CD4-positive, alpha-beta T cell treated with Interleukin-17A for 1 hour (primary cell): ENCODE measurements at places on chromosomes 6 and 20.
A peak's percentile ranks its signal among the peaks of the same experiment; 100 is the strongest.

GRCh38 chr20:33787253-33787891, 23.8 kb upstream of the CHMP4B start:
- DNase-seq: no peak

DNA sequence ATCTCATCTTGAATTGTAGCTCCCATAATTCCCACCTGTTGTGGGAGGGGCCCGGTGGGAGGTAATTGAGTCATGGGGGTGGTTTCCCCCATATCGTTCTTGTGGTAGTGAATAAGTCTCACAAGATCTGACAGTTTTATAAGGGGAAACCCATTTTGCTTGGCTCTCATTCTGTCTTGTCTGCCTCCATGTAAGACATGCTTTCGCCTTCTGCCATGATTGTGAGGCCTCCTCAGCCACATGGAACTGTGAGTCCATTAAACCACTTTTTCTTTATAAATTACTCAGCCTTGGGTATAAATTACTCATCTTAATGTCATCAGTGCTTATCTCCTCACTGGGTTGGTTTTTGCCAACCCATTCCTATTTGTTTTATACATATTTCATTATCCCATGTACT, 142.0 kb upstream of the GMDS start:
- no peak for DNase-seq

GRCh38 chr6:135121434-135121833, 59.7 kb upstream of the MYB start:
- DNase-seq: no peak

DNA sequence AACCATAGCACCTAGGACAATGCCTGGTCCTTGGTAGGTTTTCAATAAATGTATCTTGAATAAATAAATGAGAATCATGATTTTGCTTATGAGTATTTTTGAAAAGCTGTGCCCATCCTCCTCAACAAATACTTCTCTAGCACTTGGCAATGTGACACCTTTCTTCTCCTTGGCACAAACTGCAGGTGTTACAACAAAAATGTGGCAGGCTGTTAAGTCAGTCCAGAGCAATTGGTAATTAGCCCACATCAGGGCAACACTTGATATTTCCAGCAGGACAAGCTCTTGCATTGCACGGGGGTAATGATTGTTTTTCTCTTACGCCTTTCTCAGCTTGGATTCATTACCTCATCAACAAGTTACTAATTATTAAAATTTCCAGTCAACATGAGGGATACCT, 31.6 kb upstream of the SNX9 start:
- DNase-seq: no peak

DNA sequence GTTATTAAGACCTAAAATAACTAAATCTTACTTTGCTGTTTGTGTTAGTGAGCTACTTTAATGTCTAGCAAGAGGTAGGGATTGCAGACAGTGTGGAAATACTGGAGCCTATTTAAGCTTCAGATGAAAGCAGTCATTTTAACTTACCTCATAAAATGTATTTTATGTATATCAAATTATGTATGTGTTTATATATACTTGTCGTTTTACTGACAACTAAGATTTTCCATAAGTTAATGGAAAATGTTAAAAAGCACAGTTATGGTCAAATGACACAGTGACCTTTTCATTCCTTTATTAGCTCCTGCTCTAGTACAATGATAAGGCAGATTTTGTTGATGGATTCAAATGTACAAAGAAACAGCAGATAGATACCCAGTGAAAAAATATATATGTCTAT, 34.6 kb downstream of the QKI start:
- DNase-seq: no peak

DNA sequence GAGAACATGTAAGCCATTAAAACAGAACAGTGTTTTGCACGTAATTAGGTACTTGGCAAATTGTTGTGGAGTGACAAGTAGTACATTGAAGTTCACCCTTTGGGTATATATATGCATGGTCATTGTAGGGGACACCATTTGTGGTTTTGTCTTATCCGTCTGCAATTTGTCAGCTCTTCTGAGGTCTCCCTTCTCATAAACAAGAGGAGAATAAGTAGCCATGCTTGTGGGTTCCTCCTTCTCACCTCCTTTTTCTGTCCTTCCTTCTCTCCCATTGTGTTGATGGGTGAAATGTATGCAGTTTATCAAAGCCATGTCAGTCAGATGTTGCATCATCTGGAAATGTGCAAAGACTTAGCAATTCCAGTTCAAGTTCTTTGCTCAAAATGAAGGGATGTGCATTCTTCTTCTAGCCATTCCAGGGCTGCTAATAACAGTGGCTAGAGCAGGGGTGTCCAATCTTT, 70.9 kb downstream of the QKI start:
- DNase-seq: no peak

- no peak for DNase-seq
These were observed 12.5 kb upstream of the RANBP9 start for GRCh38 chr6:13724182-13724581.

GRCh38 chr20:45311589-45312211, 3.6 kb upstream of the MATN4 start:
- peak; percentile 45 for DNase-seq

GRCh38 chr6:27139756-27140579, 107.5 kb upstream of the PRSS16 start:
- DNase-seq: no peak

- no peak for DNase-seq
These were observed 9.1 kb downstream of the PAX1 start for GRCh38 chr20:21714297-21715192.

DNA sequence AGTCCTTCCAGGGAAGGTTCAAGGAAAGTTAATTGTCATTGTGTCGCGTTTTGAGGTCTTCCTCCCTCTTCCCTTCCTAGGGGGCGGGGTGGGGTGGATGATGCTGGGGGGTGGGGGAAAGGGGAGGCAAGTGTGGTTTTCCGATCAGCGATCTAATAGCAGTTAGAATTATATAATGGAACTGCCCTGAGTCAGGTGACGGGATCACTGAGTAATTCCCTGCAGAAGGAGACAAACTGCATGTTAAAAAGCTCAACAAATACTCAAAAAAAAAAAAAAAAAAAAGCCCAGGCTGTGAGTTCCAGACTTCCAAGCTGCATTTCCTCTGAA, 240.4 kb downstream of the PHACTR1 start:
- no peak for DNase-seq

DNA sequence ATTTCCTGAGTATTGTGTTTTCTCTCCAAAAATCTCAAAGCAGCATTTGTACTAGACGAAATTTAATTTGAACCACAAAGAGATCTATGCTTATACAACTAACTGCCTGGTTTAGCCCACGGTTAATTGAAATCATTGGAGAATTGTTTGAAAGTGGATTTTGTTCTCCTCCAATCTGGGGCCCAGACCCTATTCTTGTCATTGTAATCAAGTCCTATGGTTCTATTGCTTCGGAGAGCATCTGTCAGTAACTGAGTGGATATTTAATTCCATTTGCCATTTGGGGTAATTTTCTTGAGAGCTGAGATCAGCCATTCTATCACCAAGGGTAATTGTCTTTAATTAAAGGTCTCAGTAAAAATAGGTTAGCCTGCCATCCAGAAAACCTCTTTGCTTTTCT, 117.0 kb upstream of the KCNG1 start:
- DNase-seq: no peak

DNA sequence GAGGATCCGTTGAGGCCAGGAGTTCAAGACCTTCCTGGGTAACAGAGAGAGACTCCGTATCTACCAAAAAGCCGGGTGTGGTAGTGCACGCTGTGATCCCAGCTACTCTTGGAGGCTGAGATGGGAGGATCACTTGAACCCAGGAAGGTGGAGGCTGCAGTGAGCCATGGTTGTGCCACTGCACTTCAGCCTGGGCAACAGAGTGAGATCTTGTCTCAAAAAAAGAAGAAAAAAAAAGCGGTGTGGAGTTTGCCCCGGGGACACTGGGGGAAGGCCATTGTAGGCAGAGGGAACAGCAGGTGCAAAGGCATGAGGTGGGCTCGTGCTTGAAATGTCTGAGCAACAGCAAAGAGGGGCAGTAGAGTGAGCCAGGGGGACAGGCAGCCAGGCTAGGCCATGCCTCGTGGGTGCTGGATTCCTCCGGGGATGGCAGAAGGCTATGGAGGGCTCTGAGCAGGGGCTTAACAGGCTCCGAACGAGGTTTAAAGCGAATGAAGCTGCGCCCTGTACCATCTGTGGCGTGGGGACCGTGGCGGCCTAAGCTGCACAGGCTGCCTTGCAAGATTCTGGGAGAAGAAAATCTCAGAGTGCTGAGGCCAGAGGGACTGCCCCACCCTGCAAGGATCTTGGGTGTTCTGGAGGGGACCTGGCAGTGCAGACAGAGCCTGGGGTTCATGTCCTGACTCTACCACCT, 36.9 kb upstream of the NOL4L start:
- no peak for DNase-seq

DNA sequence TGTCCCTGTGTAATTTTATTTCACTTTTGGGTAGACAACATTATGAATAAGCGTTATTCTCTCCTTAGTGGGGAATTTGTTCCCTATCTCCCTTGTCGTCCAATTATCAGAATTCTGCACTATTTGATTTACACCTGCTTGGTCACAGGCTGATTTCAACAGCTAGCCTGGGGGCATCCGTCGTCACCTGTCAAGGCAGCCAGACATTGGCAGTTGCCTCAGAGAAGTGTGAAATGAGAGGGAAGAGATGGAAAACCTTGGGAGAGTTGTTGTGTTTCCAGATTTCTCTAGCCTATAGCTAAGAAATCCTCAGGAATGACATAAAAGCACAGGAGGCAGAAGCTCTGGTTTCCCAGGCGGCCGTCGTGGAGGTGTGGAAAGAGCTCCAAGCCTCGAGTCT, 891 bp upstream of the GHRH start:
- no peak for DNase-seq

- peak; percentile 91 for DNase-seq
These were observed 22.7 kb upstream of the RNF24 start for GRCh38 chr20:4038047-4038459.

GRCh38 chr6:111030008-111031007, 48.5 kb downstream of the RPF2 start:
- DNase-seq: no peak

- DNase-seq: no peak
These were observed 120.8 kb upstream of the MTHFD1L start for GRCh38 chr6:150744522-150745260.

- no peak for DNase-seq
These were observed 31.8 kb downstream of the CDH22 start for GRCh38 chr20:46276531-46276930.

- no peak for DNase-seq
These were observed 3.6 kb upstream of the CSTL1 start for GRCh38 chr20:23435626-23436539.

- no peak for DNase-seq
These were observed 10.6 kb downstream of the ARMH2 start for GRCh38 chr6:24788031-24788665.

GRCh38 chr6:125519367-125519766, 217.6 kb upstream of the HDDC2 start:
- DNase-seq: no peak

GRCh38 chr6:62298745-62299392, 12.8 kb upstream of the KHDRBS2 start:
- no peak for DNase-seq

DNA sequence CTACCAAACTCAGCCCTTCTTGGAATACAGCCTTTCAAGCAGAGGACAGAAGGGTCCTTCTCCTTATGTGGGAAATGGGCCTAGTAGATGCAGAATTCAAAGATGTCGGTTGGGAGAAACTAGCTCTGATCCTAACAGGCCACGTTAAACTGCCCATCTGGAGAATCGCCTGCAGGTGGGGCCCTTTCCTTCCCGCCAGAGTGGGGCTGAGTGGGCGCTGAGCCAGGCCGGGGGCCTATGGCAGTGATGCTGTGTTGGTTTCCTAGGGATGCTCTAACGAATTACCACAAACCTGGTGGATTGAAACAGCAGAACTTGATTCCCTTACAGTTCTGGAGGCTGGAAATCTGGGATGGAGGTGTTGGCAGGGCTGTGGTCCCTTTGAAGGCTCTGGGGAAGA, 9.1 kb downstream of the MAPK13 start:
- peak; percentile 25 for DNase-seq

GRCh38 chr20:1328680-1329330, at the start of gene SDCBP2:
SDCBP2 (minus strand) TSS chr20:1329139; CDS start chr20:1320416, 8,723 bp downstream.
- DNase-seq: no peak

DNA sequence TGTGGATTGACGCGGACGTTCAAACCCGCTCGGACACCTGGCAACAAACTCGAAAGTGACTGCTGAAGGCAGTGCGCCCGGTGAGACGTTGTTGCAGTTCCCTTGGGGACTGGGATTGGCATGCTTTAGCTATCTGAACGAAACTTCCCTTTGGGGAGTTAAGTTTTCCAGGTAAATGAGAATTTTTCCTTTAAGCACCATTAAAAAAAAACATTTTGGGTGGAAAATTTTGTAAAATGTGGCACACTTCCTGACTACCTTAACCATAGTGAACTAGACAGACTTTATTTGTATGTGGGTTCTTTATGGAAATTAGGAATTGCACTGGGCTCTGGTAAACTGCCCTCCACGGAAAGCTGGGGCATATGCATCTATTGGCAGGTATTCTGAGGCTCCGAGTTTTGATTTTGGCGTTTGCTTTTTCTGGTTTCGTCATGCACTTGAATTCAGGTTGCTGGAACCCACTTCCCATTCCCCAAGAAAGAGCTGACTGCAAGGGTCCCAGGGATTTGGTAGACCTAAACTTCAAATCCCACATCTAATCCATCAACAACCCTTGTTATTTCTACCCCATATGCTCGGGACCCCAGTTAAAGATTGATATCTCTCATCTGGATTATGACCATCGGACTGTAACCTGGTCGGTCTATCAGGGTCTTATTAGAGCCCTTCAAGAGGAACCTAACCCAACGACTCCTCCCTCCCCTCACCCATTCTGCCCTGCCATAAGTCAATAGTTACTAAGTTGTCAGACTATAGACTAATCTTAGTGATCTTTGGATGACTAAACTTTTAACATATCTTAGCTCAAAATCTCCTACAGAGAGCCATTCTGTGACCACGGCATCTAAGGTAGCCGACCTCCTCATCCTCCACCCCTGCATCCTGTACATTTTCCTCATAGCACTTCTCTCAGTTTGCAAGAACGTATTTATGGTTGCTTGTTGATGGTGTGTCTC, 800 bp upstream of the DYNLT1 start:
- DNase-seq: no peak

GRCh38 chr6:160347259-160348222, 637 bp upstream of the SLC22A3 start:
- no peak for DNase-seq

GRCh38 chr6:79438030-79438429, 99.2 kb downstream of the LCA5 start:
- DNase-seq: no peak

- DNase-seq: no peak
These were observed 2.0 kb downstream of the NEDD9 start for GRCh38 chr6:11230158-11231107.

GRCh38 chr20:6838181-6838826, 70.8 kb downstream of the BMP2 start:
- DNase-seq: no peak

DNA sequence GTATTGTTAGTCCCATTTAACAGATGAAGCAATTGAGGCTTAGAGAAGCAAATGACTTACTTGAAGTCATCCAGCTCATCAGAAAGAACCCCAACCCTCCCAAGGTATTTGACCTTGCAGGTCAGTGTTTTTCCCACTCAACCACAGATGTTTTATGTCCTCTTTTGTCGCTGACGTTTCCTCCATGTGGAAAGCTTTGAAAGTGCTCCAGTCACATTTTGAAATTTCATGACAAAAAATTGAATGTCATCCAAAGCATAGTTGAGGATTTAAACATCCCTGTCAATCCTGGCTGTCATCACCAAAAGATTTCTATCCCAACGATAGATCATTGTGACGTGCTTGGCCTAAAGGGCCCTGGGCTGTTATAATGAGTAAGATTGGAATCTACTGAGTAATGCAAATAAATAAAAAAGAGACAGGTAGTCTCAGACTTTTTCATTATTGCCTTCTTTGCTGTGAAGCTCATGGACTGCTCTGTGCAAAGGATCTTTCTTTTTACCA, 102.7 kb downstream of the TSHZ2 start:
- no peak for DNase-seq

GRCh38 chr6:2448826-2449571, 203.6 kb upstream of the GMDS start:
- DNase-seq: peak; percentile 11
